MCF 10A (cell line): ENCODE measurements at places on chromosomes 2 and 18. TPM values are rescaled to one million over a fixed set of nuclear protein-coding genes. Genes with fewer than 3 reads are reported as not detected.
A peak's percentile ranks its signal among the peaks of the same experiment; 100 is the strongest.

GRCh38 chr2:173874894-173875237 is 90.3 kb downstream of the SP3 start:
- no peak overlapping the region for H3K4me3 ChIP-seq
- H3K27me3 ChIP-seq = peaks cover 6% of the 10 kb centered on the region
- H3K36me3 ChIP-seq = no peaks in the 10 kb centered on the region
- H3K27ac ChIP-seq = no peak overlapping the region
- no peak for DNase-seq
- no peaks in the 10 kb centered on the region for H3K4me1 ChIP-seq

DNA sequence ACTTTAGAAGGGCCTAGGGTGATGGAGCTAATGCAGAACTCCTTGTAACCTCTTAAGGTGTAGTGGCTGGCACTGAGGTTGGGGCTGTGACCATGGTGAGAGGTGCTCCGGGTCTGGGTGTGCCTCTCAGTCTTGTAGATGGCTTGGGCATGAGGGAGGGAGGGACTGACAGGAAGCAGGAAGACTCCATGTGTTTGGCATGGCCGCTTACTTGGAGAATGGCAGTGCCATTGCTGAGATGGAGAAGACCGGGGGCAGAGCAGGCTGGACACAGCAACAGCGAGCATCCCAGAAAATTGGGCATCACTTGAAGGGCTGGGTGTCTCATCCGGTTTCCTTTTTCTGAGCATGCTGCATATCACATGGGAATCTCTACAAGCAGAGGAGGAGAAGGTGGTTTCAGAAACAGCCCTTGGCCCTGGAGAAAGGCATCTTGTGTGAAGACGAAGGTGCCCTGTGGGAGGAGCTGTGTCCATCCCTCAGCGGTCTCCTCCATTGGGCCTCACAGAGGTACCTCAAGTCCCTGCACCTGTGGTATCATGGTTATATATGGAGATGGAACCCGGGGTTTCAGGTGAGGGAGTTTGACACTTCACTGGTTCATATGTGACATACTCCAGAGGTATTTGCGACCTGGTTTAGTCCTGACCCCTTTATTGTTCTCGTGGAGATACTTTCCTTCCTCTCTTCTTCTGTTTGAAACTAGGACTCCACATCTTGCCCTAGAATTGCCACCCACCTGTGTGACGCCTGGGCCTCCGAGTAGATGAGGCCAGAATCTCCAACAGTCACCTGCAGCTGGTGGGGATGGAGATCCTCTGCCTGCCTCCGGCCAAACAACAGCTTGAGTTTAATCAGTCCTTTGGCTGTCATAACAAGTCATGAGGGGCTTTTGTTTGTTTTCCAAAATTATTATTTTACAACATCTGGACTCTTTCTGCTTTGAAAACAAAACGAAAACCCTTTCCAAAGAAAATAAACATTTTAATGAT is 45.6 kb downstream of the INPP4A start:
- H3K27me3 ChIP-seq = no peaks in the 10 kb centered on the region
- no peaks in the 10 kb centered on the region for H3K36me3 ChIP-seq
- no peak for DNase-seq
- H3K4me3 ChIP-seq = no peak overlapping the region

DNA sequence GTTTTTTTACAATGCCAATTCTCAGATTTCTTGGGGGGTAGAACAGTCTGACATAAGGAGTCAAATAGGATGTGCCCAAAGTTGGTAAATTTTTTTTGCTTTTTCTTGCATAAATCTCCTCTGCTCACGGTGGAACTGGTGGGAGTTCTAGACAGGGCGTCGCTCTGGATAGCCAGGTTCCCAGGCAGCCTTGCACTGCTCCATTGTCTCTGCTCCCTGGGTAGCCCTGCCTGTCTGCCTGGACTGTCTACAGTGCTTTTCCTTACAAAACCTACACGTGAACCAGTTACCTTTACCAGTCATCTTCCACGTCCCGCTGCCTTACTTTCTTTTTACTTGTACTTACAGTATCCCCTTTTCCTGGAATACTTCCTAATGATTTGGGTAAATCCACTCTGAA is 117.1 kb downstream of the ZNF407 start:
- H3K36me3 ChIP-seq = no peaks in the 10 kb centered on the region
- no peak overlapping the region for H3K4me3 ChIP-seq
- no peaks in the 10 kb centered on the region for H3K27me3 ChIP-seq
- no peak for DNase-seq

DNA sequence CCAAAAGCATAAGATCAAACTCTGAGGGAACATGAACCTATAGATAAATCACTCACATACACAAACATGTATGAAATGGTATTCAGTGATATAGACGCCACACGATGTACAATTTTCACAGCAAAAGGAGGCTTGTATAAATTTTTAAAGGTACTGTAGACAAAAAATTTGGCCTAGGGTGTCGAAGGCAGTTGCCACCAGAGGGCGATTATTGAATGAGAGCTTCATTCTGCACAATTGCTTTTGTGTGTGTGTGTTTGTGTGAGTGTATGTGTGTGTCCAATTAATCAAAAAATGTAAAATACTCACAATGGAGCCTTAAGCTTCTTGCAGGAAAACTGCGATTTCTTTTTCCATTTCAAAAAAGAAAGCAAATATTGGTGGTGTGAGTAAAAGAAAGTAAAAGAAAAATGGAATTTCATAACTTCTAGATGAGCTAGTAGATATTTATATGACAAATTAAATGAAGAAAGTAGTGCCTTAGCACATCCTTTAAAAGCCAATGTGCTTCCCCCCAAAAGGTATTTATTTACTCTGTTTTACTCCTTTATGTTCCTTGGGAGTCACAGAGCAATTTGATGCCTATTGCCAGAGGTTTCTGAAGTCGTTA is 800.1 kb downstream of the SATB2 start:
- no peak overlapping the region for H3K27ac ChIP-seq
- peak; percentile 38 for DNase-seq
- H3K4me1 ChIP-seq = no peaks in the 10 kb centered on the region
- H3K36me3 ChIP-seq = no peaks in the 10 kb centered on the region

ZNF512 gene
- 19.9 and 25.5 TPM in 2 replicates for total RNA-seq
